NCI-H1092 treated with DMSO at 0.1 percent for 48 hours (cell line): ENCODE measurements at places on chromosomes 6 and 20.

- no peak for DNase-seq
Observed at GRCh38 chr6:113558966-113559365, 298.2 kb upstream of the MARCKS start.

- DNase-seq: no peak
Observed at GRCh38 chr6:153817173-153817572, 221.9 kb upstream of the OPRM1 start.

- no peak for DNase-seq
Observed at GRCh38 chr6:54805077-54805476, 41.5 kb upstream of the FAM83B start.

- no peak for DNase-seq
Observed at GRCh38 chr6:127786109-127786508, 114.7 kb downstream of the THEMIS start.

DNA sequence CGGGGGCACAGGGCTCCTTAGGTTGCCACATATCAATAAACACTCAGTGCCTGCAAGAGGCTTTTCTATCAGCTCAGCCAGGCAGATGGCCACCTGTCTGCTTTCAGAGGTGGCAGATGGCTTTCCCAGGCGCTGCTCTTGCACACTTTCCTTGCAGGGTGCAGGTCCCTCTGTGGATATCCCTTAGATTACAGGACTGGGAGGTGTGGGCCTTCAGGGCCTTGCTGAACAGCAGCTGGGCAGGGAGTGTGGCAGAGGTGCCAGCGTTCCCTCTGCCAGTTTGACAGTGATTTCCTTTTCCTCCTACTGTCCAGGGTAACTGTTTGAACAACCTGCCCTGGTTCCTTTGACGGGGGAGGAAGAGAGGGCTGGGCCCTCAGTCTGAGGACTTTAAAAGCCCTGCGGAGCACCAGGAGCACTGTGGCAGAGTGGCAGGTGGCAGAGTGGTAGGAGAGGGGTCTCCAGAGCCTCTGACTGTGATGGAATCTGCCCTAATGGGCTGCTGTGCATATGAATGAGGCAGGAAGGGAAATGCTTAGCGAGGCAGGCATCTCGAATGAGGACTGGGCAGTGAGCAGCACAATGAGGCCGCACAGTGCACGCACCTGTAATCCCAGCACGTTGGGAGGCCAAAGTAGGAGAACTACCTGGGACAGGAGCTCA, 34.2 kb downstream of the ABHD12 start:
- peak; percentile 31 for DNase-seq

GRCh38 chr6:37483917-37484785, 15.5 kb downstream of the CCDC167 start:
- peak; percentile 45 for DNase-seq

DNA sequence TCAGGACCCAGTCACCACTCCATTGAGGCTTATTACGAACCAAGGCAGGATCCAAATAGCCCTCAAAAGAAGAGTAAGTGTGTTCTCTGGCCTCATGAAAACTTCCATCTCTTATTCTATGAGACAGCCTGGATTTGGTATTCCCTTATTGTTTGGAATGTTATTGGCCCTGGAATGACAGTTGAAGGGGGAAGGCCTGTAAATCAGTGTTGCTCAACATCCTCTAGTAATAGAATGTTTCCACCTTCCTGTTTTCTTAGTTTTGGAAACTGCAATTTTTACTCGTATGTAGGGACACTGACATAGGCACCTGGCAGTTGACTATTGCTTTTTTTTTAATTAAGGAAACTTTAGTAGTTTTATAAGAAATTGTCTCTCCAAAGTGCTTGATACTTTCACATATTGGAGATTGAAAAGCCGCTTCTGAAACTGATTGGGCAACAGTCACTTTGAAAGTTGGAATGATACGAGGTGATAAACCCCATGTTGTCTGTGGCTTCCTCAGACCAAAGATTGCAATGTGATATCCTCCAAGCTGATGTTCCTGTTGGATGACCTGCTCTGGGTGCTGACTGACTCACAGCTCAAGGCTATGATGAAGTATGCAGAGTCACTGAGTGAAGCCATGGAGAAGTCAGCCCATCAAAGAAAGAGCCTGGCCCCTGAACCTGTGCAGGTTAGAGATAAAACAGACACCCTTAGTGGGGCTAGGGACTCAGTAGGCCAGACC, 43.1 kb downstream of the BLTP3A start:
- DNase-seq: no peak

DNA sequence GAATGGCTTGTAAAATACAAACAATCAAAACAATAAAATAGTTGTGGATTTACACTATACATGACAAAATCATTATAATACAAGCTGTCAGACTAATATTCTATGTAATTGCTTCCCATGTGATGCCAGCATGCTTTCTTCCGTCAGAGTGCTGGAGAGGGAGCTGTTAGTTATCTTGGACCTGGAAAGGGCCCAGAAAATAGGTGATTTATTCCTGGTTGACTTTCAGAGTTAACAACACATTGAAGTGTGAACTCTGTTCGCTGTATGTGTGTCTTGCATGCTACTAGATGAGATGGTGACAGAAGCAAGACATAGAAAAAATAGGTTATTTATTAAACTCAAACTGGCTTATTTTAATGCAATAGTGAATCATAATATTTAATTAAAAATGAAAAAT, 70.2 kb downstream of the CDYL start:
- DNase-seq: no peak

- DNase-seq: no peak
Observed at GRCh38 chr6:14468647-14469321, 351.2 kb downstream of the CD83 start.

- DNase-seq: no peak
Observed at GRCh38 chr6:129195161-129195560, 312.2 kb downstream of the LAMA2 start.

GRCh38 chr6:7469696-7470095, 71.8 kb upstream of the DSP start:
- no peak for DNase-seq

- peak; percentile 7 for DNase-seq
Observed at GRCh38 chr6:26215585-26216358, 128.5 kb downstream of the HFE start.

DNA sequence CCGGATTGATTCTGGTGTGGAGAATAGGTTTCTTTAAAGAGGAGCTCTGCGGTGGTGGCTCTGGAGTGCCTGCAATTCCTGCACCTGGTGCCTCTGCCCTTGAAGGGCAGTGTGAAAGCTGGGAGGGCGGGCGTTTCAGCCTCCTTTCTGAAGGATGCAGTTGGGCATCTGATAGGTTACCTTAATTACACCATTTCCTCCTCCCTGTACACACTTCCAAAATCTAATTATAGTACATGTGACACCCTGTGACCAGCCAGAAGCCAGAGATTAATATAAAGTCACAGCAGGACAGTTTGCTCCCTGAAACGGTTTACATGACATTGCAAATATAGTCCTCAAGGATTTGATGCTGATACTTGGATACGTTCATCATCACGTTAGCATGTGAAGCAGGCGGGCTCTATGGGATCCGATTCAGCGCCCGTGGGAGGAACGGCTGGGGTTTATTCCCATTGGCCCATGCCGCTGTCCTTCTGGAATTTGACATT, 548.2 kb downstream of the QKI start:
- no peak for DNase-seq

- no peak for DNase-seq
Observed at GRCh38 chr20:33838035-33838864, 27.1 kb downstream of the CHMP4B start.

DNA sequence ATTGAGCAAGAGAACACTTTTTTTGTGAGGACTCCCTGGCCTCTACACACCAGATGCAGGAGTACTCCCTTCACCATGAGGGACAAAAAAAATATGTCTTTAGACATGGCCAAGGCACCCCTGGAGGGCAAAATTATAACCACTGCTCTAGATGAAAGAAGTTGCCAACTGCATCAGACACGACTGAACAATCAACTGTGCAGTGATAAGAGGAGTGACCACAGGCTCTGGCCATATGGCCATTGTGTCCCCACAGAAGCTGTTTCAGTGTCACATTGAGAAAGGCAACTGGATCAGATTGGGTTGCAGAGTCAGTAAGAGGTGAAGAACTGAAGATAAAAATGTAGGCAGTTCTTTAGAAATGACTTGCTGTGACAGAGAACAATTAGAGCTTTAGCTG, 85.7 kb downstream of the C6orf118 start:
- DNase-seq: no peak

- no peak for DNase-seq
Observed at GRCh38 chr6:111329882-111330633, 153.0 kb downstream of the REV3L start.

DNA sequence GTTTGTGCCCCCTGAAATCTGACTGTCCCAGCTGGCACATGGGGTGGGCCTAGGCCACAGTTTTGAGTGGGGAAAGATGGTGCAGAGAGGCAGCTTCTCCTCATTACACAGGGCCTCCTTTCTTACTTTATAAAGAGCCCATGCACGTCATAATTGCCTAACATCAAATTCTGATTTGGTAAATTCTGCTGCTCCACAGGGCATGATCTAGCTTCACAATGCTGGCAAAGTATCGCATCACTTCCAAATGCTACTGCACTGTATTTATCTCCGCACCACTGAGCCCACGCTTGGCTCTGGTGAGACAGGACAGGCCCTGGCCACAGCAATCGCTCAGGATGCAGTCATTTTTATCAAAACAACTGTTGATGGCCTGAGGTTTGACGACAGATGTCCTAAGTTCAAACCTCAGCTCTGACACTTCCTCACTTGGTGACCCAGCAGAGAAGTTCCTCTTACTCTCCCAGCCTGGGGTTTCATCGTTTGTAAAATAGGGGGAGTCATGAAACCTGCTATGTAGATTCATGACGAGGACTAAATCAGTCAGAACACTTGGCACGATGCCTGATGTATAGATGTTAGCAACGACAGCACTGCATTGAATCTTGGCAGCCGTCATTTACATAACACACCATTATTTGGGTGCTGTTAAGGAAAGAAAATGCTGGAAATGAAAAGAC, 187.9 kb downstream of the TTLL2 start:
- no peak for DNase-seq

GRCh38 chr20:59042151-59042795, at the start of gene PRELID3B:
PRELID3B (minus strand) TSS chr20:59042786; CDS start chr20:59042730, 56 bp downstream.
- DNase-seq: no peak

- DNase-seq: no peak
Observed at GRCh38 chr6:112990971-112991370, 643.8 kb downstream of the RFPL4B start.

DNA sequence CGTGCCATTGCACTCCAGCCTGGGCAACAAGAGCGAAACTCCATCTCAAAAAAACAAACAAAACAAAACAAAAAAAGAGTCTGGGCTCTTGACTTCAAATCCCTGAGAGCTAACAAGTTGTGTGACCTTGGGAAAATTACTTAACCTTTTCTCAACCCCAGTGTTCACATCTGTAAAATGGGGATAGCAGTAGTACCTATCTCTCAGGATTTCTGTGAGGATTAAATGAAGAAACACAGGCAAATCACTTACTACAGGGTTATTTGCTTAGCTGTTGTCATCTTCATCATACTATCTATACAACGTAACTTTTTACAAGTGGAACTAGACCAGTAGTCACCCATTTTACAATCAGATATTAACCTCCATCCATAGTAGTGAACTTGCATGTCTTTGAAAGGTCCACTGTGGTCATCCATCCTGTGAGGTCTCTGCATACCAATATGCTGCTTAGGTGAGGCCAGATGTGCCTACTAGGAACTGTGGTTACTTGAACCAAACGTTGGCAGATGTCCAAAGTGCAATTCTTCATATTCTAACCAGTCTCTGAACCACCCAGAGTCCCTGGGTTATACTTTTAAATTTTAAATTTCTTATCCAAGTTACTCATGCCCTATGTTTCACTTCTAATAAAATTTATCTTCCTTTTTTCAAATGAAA, 128.9 kb upstream of the BEND3 start:
- DNase-seq: no peak

GRCh38 chr20:63381781-63382431, 20.8 kb upstream of the CHRNA4 start:
- DNase-seq: peak; percentile 17

GRCh38 chr6:3019749-3020320, 20.1 kb downstream of the NQO2 start:
- DNase-seq: no peak

DNA sequence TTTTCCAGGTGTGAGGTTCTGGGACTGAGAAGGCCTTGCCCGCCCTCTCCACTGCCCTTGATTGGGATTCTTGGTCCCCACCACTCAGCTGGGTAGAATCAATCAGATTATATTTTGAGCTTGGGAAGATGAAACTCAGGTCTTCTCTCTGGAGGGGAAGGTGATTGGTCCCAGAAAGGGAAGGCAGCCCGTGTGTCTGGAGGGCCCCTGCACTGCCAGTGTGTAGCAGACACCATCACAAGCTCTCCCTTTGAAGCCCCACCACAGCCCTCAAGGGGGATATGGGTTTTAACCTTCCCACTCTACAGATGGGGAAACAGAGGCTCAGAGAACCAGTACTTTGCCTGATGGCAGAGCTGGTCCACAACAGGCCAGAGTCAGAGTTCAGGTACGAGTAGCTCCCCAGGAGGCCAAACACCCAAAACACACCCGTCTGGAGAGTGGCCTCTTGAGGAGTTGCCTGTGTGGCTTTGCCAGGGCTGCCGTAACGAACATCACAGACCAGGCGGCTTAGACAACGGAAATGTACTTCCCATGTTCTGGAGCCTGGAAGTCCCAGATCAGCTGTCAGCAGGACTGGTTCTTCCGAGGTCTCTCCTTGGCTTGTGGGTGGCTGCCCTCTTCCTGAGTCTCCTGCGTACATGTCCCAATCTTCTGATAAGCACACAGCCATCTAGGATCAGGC, 205.6 kb downstream of the SYNDIG1 start:
- no peak for DNase-seq

DNA sequence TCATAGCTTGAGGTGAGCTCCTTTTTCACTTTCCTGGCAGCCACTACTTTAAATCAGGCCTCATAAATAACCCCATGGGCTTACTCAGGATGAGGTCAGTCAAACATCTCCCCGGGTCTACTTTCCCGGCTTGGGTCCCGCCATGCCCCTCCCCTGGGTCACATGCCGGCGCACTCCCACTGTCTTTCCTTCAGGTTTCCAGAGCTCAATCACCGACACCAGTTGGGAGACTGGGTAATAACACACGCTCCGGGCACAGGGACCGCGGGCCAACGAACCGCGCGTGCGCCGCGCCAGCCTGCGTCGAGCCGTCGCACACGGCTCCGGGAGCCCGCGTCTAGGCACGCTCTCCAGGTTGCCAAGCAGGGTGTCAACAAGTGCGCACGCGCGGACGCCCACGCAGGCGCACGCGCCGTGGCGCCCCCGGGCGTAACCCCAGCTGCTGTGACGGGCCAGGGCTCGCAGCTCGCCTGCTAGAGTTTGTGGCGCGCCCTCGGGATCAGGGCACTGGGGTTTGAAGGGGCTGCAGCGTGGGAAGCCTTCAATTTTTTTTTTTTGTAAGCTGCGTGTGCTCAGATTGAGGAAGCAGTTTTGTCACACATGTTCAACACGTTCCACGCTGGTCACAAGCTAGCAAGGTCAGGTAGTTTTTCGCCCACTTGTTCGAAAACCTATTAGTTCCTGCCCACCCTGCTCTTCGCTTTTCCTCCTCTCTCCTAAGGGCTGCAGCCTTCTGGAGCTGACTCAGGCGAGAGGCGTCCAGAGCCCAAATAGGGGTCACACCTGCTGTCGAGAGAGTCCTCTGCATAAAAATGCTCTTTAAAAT, 31.8 kb downstream of the TFAP2B start:
- DNase-seq: no peak
